ENCODE measurements at places on chromosomes 5 and 9. TPM values are rescaled to one million over a fixed set of nuclear protein-coding genes. Genes with fewer than 3 reads are reported as not detected.

SMIM33 gene
- not detected for total RNA-seq

TLR4 gene
- 6.7 TPM for total RNA-seq

DNA sequence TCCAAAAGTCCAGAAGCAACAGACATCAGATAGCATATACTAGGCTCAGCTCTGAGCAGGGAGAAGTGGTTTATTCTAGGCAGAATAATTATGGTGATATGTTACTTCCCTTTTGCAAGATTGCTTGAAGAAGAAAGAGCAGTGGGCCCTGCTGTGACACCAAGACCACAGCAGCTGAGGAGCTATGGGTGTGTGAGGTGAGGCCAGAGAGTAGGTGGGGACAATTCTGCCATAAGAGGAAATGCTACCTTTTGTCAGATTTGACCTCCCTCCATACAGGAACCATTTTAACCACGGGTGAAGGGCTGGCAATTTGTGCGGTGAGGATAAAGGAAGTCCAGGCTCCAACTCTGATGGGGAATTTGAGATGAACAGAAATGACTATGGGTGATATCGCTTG lies 51.3 kb downstream of the TNFSF15 start:
- H3K36me3 ChIP-seq: no peaks in the 10 kb centered on the region
- no peak for DNase-seq
- H3K27ac ChIP-seq: no peak overlapping the region
- H3K4me3 ChIP-seq: no peak overlapping the region
- H3K27me3 ChIP-seq: no peaks in the 10 kb centered on the region

DNA sequence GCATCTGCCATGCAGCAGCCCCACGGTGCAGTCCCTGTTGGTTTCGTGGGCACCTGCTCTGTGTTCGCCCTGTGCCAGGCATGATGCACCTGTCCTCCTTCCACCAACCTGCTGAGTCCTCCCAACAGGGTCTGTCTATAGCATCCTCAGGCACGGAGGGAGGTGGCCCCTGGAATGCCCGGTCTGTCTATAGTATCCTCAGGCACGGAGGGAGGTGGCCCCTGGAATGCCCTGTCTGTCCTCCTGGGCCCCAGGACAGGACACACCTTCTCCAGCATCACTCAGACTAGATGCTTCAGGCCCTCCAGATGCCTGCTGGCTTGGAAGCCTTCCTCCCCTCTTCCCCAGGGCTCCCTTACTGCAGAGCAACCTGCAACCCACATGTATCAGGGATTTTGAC lies 9.9 kb upstream of the PHYHD1 start:
- H3K4me3 ChIP-seq: no peak overlapping the region
- H3K36me3 ChIP-seq: peaks cover 31% of the 10 kb centered on the region
- peak overlapping the region; percentile 81 for H3K27ac ChIP-seq
- no peak for DNase-seq
- no peaks in the 10 kb centered on the region for H3K27me3 ChIP-seq

DNA sequence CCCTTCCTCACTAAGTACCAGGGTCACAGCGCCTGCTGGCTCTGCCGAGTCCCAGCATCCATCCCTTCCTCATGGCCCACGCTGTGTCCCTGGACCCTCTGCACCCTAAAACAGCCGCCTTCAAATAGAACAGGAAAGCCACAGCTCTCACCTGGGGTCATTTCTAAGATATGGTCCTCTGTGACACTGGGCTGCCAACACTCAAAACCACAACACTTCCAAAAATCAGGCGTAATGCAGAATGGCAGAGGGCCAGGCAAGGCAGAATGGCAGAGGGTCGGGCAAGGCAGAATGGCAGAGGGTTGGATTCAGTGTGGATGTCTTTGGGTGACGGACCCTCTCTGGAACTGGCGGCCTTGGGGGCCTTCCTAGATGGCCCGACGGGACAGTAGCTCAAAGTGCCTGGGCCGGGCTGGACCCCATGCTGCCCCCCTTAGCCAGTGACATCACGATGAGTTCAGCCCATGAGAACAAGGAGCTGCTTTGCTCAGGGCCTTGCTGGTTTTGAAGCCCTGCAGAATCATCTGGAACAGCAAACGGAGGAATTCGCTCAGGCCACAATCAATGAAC lies 35.3 kb downstream of the ZDHHC11B start:
- no peaks in the 10 kb centered on the region for H3K27me3 ChIP-seq
- DNase-seq: no peak
- peaks cover 32% of the 10 kb centered on the region for H3K36me3 ChIP-seq
